ENCODE measurements at places on chromosomes 11 and 22.

GRCh38 chr22:24200619-24201212 is 19.4 kb downstream of the SUSD2 start:
- DNase-seq = no peak

GRCh38 chr11:104772806-104773241 is 125.4 kb downstream of the CASP12 start:
- no peak for DNase-seq

- DNase-seq = no peak
Observed at GRCh38 chr11:57490456-57491248, 24.9 kb downstream of the SLC43A1 start.

GRCh38 chr11:84901991-84902390 is 725.2 kb downstream of the DLG2 start:
- no peak for DNase-seq

Data from right forelimb (tissue), 1 donor.